GM19239 (cell line): ENCODE measurements at places on chromosomes 7 and 10.

DNA sequence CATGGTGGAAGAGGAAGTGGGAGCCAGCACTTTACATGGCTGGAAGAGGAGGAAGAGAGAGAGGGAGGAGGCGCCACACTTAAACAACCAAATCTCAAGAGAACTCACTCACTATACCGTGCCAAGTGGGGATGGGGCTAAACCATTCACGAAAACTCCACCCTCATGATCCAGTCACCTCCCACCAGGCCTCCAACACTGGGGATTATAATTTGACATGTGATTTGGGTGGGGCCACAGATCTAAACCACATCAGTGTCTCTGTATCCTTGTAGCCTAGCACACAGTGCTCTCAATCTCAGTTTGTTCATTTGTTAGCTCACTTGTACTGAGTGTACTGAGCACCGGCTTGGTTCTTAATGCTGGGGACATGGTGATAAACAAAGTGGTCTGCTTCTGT is 228.3 kb downstream of the BUB3 start:
- no peak for DNase-seq

- DNase-seq, result no peak
Observed at GRCh38 chr10:97748116-97748515, 11.2 kb downstream of the ZFYVE27 start.

- DNase-seq, result no peak
Observed at GRCh38 chr10:88623835-88624234, 37.3 kb downstream of the LIPJ start.

DNA sequence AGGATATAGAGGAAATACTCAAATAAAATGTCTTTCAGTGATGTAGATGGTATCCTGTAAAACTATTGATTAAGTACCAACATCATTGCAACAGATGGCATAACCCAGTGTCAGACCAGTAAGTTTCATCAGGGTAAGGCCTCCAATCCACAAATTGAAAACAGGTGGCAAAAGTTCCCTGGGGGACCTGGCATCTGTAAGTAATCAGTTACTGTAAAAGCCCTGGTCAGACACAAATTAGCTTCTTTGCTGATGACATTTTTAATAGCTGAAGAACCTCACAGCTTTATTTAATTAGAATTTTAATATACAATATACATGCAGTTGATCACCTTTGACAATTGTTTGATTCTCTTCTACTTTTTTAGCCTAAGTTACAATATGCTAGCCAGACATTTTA is 152.5 kb downstream of the PLXDC2 start:
- no peak for DNase-seq

DNA sequence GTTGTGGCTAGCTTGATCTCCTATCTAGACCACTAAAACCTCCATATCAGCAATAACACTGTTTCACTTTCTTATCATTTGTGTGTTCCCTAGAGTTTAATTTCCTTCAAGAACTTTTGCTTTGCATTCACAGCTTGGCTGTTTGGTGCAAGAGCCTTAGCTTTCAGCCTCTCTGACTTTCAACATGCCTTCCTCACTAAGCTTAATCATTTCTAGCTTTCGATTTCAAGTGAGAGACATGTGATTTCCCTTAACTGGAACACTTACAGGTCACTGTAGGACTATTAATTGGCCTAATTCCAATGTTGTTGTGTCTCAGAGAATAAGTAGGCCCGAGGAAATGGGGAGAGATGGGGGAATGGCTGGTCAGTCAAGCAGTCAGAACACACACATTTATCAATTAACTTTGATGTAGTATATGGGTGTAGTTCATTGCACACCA is 10.6 kb upstream of the BPGM start:
- no peak for DNase-seq

- no peak for DNase-seq
Observed at GRCh38 chr7:763762-764161, 36.7 kb upstream of the PRKAR1B start.

GRCh38 chr7:134422008-134422407 is 36.9 kb downstream of the AKR1B1 start:
- DNase-seq, result no peak

DNA sequence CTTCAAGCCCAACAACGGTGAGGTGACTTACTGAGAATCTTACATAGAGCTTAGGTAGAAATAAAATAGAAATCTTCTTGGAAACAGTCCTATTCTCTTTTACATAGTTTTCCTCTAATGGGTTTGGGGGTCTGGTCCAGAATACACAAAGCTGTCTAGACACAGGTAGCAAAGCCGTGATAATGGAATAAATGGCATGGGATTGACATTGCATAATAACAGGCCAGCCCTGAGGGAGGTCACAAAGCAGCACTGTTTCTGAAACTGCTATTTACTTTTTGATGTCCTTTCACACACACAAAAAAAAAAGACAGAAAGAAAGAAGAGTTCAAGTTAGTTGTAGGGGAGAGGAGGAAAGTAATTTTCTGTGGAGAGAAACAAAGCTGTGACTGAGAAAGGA is 364.8 kb upstream of the SORCS1 start:
- no peak for DNase-seq

DNA sequence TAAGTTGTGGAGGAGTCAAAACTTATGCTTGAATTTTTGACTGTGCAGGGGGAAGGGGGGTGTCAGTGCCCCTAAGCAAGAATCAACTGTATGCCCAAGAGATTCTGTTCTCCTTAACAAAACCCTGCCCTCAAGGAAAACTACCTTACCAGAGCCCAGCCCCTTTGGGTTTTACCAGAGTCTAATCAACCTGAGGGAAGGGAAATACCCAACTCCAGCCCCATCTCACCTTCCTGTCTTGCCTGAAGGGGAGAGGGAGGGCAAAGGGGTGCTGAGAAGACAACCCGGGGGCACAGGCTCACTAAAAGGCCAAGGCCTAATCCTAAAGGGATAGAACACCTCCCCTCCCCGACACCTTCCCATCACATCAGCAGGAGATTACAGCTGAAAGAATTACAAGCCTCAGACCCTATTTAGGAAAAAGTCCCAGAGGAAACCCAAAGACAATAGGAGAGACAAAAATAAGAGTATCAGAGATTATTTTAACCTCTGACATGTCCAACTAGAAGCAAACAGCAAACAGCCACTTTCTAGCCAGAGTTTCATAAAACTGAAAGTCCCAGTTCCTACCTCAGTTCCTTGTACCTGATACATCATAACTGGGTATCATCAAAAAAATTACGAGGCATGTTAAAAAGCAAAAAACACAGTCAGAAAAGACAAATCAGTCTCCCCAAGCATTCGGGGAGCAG is 26.8 kb upstream of the C7orf33 start:
- no peak for DNase-seq

GRCh38 chr7:111785076-111785475 is 222.8 kb upstream of the IMMP2L start:
- DNase-seq, result no peak

- no peak for DNase-seq
Observed at GRCh38 chr7:128906001-128906765, 4.3 kb downstream of the KCP start.

- DNase-seq, result no peak
Observed at GRCh38 chr7:41205600-41205999, 497.3 kb downstream of the INHBA start.

DNA sequence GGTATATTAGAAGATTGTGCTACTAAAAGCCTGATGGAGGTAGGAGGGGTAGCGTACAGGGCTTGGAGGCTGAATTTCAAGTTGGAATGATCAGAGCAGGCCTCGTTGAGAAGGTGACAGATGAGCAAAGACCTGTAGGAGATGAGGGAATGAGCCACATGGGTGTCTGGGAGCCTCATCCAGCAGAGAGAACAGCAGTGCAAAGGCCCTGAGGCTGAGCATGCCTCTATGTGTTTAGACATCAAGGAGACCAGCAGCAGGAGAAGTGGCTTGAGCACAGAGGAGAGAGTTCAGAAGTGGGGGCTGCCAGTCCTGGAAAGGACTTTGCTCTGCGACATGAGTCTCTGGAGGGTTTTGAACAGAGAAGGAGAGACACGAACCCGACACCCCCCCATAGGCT is 111.7 kb downstream of the TMEM130 start:
- no peak for DNase-seq

DNA sequence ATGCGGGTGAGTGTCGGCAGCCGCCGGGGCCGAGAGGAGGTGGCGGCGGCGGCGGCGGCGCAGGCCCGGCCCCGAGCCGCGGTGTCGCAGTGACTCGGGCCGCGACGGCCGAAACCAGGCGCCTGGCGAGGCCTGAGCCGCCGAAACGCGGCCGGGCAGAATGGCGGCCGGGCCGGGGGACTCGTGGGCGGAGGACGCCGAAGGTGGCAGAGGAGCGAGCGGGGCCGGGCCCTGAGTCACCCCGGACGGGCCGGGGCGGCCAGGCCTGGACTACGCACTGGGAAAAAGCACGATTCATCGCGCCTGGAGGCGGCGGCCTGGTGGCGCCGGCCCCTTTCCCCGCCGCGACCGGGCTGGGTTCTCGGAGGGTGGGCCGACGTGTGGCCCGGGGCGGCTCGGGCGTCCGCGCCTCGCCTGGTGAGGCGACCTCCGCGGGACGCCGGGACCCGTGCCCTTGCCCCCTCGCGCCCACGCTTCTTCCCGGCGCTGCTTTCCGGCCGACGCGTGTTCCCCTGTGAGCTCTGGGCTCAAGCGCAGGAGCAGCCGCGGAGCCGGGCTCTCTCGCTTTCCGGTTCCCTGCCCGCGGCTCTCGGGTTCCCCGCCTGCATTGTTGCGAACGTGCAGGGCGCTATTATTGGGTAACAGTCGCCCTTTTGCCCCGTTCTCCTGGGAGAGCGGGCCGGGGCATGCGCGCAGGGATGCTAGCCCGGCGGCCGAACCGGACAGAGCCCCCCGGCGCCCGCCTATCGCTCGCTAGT is 500 bp downstream of the CUL1 start:
- peak; percentile 42 for DNase-seq

- peak; percentile 54 for DNase-seq
Observed at GRCh38 chr10:101901340-101901739, 57.7 kb upstream of the KCNIP2 start.

GRCh38 chr10:124621637-124622036 is 122.5 kb downstream of the FAM53B start:
- no peak for DNase-seq

DNA sequence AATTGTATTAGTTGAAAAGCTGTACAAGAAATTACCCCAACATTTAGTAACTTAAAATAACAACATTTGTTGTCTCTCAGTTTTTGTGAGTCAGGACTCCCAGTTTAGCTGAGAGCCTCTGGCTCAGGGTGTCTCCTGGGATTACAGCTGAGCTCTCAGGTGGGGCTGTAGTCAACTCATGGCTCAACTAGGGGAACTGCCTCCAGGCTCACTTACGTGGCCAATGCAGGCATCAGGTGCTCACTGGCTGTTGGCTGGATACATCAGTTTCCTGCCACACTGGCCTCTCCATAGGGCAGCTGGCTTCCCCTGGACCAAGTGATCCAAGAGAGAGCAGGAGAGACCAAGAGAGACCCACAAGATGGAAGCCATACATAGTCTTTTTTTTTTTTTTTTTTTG is 17.5 kb downstream of the CCNY start:
- no peak for DNase-seq

DNA sequence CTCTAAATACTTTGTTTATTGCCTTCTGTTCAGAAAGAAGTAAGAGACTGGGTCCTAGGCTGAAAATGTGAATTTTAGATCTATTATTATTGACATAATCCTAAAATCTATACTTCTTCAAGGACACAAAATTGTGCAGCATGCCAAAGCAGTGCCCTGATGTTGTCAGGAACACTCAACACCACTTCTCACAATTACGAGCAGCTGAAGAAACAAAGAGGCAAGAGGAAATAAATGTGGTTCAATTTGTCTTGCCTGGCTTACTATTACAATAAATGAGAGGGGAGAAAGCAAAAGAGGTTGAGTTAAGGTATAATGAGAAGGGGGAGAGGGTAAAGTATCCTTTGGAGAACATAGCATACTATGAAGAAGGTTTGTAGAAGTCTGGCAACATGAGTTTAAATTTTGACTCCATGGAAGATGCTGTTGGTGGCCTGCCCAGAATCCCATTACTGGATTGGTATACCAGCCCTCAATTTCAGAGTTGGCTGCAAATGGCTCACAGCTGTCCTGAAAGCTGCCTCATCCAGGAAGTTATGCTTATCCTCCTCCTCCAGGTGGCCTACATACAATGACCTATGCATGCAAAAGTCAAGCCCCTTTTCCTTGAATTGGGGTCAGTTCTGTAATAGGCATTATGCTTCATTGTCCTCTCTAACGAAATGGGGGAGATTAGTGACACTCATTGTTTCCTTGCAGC is 274.6 kb upstream of the SMIM30 start:
- DNase-seq, result no peak

DNA sequence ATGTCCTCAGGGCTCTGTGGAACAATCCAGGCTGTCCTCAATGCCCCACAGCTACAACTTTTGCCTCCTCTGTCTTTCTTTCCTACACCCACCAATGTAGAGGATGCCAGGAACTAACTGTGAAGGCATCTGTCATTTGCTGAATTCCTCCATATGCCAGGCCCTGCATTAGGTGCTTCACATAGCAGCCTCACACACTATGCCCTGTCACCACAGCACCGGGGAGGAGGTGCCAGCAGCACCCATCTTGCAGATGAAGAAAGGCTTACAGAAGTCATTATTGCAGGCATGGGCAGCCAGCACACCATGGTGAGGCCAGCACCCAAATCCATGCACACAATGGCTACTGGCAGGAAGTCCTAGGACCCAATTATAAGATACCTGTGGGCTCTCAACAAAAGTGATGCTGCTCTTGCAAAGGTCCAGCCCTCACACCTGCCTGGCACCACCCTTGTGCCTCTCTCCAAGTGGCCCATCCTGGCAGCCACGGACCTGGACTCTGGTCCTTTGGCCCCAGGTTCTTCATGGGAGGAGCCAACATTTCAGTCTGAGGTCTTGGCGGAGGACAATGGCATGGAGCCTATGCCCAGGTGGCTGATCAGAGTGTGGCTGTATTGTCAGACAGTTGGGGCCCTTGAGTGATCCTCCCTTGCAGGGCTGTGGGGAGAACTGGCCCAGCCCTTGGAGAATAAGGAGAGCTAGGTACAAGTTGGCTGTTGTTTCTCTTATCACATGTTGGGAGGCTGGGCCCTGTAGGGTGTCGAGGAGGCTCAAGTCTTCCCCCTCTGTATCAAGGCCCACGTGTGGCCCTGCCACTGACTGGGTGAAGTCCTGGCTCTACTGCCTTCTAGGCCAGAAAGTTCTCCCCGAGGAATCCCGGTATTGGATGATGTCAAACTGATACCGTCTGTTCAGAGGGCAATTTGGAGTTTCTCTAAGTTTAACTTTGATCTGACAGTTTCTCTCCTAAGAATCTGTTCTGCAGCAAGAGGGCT is 14.4 kb upstream of the MYL7 start:
- DNase-seq, result no peak

DNA sequence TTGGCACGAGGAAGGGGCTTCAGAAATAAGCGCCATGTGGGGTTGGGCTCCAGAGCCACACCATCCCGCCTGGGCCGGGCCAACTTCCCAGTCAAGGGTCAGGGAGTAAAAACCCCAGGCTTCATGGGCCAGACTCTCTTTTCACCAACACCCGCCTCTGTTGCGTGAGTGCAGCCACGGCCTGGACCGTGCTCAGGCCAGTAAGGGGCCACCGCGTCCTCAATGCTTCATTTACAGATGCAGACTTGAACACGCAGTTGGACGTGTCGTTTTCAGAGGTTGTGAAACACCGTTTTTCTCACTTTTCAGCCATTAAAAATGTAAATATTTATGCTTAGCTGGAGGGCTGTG is 161.0 kb downstream of the WDR37 start:
- no peak for DNase-seq
